ENCODE measurements at places on chromosomes 6 and 20.

DNA sequence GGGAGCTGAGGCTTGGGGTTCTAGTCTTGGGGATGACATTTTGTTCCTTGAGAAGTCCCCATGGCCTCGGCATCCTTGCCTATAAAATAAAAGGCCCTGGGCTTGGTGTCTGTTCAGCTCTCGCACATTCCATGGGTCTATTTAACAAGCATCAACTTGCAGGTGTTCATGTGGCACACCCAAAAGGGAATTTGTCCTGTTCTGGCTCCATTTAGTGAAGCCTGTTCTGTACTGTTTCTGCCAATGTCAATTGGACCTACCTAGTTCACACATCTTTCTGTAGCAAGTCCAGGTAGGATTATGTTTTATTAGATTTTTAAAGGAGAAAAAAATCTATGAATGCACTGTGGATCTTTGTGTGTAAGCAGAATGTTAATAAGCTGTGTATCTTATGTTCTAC, 262.0 kb downstream of the HIVEP2 start:
- DNase-seq = no peak

DNA sequence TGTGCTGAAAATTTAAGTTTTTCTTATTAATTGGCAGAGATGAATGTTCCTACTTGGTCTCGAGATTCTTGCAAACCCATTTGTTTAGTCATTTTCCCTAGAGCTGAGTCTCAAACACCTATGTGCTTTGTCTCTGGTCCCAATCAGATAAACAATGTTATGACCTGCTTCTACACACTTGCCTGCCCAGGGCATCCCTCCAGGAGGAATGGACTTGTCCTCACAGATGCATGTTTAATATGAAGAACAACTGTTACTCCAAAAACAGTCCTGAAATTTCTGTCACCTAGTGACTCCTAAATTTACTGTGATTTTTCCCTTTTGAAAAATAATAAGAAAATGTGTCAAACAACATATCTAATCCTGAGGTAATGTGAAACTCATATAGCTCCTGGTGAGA, 43.7 kb downstream of the HDGFL1 start:
- no peak for DNase-seq

DNA sequence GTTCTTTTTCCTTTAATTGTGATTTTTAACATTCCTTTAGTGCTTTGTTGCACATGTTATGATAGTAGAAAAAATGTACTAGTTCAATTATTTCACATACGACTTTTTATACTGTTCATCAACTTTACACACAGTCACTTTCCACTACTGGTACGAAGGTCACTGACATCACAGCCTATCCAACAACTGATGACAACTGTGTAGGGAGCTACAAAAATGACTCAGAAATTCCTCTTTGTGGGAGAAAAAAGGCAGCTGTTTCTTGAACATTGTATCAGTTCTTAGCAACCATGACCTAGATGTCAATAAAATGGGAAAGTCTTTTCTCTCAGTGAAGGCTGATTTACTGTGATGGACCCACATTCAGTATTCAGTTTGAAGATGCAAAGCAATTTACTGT, 7.0 kb upstream of the ID4 start:
- no peak for DNase-seq

DNA sequence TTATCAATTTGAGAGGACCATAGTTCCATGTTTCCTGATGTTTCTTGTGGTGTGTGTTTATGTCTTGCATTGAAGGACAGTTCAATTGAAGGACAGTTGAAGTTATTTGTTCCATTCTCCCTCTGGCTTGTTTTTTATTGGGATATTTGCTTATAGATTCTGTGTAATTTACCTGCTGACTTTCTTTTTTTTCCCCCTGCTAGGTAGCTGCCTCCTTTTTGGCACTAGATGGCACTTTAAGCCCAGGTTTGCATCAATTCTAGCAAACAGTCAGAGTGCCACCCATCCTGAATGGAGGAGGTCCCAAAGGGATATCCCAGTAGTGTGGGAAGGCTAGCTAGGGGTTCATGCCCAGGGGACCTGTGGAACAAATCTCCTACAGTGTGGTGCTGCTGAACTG, 78.1 kb downstream of the CFAP61 start:
- DNase-seq = no peak

GRCh38 chr6:155201461-155202226, 62.2 kb upstream of the CLDN20 start:
- DNase-seq = no peak

DNA sequence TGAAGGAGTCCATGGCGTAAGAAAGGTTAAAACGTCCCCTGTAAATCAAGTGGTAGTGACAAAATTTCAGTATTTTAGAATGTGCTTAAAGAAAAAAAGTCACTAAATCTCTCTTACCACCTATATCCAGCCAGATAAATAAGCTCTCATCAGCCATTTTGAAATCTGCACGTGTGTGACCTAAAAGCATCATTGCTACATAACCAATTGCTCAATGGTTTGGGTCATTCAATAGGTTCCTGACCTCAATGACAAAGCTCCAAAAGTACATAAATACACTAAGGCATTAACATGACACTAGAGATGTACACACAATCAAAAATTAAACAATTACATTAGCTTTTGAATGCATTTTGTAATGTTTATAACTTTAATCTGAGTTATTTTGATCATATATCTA, 272.4 kb downstream of the GMDS start:
- DNase-seq = no peak

DNA sequence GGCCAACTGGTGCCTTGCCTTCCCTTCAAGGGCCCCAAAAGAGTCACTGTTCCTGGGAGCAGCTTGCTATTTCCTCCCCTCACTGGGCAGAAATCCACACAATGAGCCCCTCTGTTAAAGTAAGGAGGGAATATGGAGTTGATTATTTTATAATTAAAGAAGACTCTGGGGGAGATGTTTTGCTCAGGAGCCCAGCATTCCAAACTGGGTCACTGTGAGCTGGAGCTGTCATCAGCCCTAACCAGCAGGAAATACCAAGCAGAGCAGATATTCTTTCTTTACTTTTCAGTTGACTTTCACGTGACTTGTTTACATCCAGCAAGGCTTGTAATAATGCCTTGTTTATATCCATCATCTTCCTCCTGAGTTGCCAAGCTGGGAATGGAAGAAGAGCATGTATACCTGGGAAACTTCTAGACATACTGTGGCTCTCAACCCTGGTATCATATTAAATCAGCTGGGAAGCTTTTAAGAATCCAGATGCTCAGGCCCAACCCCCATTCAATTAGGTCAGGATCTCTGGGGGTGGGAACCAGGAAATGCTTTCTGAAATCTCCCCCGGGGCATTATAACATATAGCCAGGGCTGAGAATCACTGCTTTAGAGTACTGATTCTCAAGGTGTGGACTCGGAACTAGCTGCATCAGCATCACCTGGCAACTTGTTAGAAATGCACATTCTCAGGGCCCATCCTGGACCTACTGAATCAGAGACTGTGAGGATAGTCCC, 175.6 kb upstream of the MYLIP start:
- DNase-seq = no peak

DNA sequence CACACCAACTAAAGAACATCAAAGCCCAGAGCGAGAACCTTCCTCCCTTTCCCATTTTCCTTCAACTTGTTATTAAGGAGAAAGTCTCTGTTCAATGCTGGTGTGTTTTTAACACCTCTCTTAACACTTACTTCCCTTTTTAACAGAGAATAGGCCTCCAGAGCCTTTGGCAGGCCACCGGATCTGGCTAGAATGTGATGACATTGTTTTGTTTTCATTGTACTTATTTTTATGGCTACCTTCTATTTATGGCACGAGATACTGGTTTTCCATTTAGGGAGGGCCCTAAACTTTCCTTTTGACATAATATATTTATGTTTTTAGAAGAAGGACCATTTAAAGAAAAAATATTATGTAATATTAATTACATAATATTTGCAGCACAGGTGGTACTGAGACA, 21.6 kb downstream of the TCF15 start:
- no peak for DNase-seq

GRCh38 chr6:34205466-34205865, 31.2 kb upstream of the HMGA1 start:
- no peak for DNase-seq
